ENCODE measurements at places on chromosomes 2 and 18.

DNA sequence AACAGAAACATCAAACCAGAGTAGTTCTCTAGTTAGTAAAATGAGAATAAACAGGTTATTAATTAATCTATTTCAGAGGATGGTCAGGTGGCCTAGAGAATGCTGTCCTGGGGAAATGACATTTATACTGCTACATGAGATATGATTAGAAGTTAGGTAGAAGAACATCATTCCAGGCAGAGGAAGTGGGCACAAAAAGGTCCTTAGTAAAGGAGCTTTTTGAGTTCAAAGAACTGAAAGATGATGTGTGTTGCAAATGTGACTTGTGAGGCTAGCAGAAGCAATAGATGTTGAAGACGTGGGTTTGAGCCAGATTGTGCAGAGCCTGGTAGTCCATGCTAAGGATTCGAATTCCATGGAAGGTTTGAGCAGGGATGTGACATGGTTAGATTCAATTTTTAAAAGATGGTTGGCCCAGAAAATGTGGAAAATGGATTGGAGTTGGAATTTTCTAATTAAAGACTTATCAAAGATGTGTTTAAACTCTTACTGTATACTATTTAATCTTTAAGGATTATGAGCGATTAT is 34.2 kb downstream of the RAB10 start:
- no peak for DNase-seq

GRCh38 chr18:49510393-49511115 is 23.5 kb upstream of the C18orf32 start:
- DNase-seq = no peak

- DNase-seq = no peak
Observed at GRCh38 chr2:11827547-11827946, 81.1 kb downstream of the LPIN1 start.

- no peak for DNase-seq
Observed at GRCh38 chr2:39660612-39661236, 5.0 kb upstream of the TMEM178A start.

- peak; percentile 21 for DNase-seq
Observed at GRCh38 chr2:233566141-233566956, at the start of gene USP40. Gene USP40, minus strand, starts transcription at chr2:233566782. Its CDS starts 1,228 bp downstream, at chr2:233565554.

GRCh38 chr18:50629148-50629631 is 69.3 kb downstream of the MAPK4 start:
- DNase-seq = no peak

DNA sequence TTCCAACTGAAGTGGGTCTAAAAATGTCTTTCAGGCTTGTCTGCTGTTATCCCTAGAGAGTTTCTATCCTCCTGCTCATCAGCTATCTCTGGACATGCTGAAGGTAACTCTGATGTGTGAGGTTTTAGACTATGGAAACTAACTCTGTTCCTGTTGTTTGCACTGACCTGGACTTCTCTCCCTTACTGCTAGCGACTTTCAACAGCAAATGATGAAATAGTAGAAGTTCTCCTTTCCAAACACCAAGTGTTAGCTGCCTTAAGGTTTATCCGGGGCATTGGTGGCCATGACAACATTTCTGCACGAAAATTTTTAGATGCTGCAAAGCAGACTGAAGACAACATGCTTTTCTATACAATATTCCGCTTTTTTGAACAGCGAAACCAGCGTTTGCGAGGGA is 26.9 kb downstream of the RMC1 start:
- no peak for DNase-seq

DNA sequence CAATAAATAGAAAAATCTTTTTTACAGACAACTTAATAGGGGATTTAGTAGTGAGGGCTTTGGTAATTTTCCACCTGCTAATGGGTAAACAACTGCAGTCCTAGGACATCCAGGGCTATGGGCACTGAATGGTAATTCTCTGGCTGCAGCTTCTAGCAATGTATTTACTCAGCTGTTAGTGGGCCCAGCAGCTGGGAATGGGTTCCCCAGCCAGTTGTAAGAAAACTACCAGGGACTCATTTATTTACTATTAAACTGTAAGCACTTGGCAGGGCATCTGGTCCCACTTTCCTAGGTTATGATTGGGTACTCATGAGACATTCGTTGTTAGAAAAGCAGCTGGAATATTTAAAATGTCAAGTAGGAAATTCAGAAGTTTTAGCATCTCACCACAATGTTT is 363.8 kb upstream of the TRIB2 start:
- no peak for DNase-seq

GRCh38 chr2:228268756-228269155 is 87.3 kb upstream of the SPHKAP start:
- DNase-seq = no peak

DNA sequence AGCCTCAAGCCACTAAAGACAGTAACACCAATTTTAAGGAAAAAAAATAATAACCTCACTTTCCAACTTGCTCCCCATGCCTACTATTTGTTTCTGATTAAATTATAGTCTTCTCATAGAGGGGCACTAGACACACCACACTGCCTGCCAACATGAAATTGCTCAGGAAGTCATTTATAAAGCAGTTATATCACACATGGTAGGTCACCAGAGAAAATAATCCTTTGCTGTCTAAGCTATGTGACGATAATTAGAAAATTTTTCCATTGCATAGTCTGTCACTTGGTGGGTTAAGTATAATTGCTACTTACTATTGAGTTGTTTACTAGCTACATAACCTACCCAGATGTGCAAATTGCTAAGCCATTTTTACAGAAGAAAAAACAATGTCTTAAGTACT is 85.2 kb downstream of the INO80D start:
- DNase-seq = no peak

- DNase-seq = no peak
Observed at GRCh38 chr2:145199042-145199441, 679.1 kb upstream of the ZEB2 start.

DNA sequence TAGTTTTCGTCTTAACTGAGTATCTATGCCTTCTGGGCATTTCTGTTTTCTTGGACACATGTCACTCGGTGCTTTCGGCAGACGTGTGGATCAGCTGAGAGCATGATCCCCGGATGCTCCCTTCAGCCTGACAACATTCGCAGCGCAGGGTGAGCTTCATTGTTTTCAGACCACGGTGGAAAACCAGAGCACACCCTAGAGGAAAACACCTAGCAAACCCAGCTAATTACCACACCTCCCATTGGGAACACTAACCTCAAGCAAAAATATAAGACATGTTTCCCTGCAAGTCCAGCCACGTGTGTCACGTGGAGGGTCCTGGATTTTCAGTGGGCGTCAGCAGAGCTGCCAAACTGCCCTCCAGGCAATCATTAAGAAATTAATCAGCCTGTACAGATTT is 31.0 kb downstream of the ANKRD29 start:
- no peak for DNase-seq

DNA sequence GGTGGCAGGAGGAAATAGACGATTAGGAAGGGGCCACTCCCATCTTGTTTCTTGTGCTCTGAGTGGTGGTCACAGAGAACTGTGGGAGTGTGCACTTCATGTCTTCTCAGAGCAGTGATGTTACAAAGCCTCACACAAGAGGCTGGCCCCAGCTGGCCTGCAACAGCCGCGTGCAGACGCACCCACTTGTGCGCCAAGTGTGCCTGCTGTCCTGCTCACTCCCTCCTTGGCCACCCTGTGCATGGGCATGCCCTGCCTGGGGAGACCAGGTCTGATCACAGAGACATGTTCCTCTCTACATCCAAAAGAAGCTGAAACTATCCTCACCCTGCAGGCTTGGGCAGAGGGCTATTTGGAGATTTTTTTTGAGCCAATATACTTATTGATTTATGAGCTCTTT is 108.4 kb downstream of the MRO start:
- DNase-seq = no peak

DNA sequence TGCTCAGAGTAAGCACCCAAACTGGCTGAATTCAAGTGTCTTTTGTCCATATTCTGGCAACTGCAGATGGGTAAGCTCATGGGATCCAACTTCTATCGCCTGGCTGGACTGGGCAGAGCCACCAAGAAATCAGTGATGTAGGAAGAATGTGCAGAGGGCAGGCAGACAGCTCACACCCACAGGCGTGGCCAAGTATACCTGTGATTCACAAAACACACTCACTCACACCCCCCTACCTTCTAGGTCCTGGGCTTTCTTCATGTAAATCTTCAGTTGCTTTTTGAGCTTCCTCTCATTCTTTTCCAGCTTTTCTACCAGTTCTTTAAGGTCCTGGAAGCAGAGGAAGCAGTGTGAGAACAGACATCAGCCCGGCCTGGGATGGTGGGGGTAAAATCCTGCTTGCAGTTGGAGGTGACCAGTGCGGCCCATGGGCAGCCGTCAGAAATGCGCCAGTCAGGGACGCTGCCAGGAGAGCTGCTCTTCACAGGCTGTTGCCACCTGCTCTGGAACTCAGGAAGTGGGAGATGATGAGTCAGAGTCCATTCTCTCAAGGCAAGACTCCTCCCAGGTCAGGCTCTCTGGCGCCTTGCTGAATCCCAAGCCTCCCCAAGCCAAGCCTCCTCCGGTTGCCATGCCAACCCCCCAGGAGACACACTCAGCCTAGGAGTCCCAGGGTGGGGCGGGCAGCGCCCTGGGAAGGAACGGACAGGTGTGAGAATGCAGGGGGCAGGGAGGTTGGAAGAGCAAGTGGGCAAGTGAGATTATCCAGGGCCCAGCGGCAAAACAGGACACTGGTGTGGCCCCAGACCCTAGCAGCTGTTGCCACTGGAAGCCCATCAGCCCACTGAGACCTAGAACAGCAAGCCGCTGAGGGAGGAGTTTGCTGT is 36.2 kb upstream of the ACAA2 start:
- DNase-seq = no peak

GRCh38 chr18:77677536-77677935 is 427.9 kb downstream of the GALR1 start:
- no peak for DNase-seq

GRCh38 chr2:9473985-9474360 is 378 bp upstream of the IAH1 start:
- peak; percentile 43 for DNase-seq

GRCh38 chr2:153043385-153043784 is 325.0 kb downstream of the ARL6IP6 start:
- no peak for DNase-seq

DNA sequence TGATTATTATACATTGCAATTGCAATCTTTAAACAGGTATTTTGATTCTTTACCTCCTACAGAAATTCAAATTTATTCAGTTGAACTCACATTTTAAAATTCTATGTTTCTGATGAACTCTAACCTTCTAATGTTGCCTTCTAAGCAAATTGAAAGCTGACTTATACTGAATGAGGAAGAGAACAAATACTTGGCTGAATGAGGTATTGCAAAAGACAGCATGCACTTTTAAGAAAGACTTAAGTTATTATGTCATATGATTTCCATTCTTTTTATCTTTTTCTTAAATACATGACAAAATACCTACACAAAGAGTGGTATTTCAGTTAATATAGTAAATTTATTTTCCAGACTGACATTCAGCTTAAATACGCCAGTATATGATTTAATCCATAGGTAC is 64.7 kb downstream of the FAM228A start:
- DNase-seq = no peak

GRCh38 chr2:47307066-47307465 is 95.9 kb upstream of the MSH2 start:
- DNase-seq = no peak

- DNase-seq = no peak
Observed at GRCh38 chr2:63186331-63186730, 135.7 kb downstream of the OTX1 start.

- DNase-seq = no peak
Observed at GRCh38 chr18:58788971-58789875, 75.5 kb upstream of the ZNF532 start.

- DNase-seq = no peak
Observed at GRCh38 chr2:238138331-238139195, at the start of gene KLHL30. Gene KLHL30, plus strand, starts transcription at chr2:238138668. Its CDS starts 2,087 bp downstream, at chr2:238140755.

DNA sequence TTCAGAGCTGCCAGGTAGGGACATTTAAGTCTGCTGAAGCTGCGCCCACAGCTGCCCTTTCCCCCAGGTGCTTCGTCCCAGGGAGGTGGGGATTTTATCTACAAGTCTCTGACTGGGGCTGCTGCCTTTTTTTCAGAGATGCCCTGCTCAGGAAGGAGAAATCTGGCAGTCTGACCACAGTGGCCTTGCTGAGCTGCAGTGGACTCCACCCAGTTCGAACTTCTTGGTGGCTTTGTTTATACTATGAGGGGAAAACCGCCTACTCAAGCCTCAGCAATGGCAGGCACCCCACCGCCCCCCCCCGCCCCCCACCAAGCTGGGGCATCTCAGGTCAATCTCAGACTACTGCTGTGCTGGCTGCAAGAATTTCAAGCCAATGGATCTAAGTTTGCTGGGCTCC is 458.1 kb upstream of the RAB12 start:
- no peak for DNase-seq

Measured in stimulated activated CD8-positive, alpha-beta memory T cell treated with anti-CD3 and anti-CD28 coated beads, Interleukin-4, amount 100 ng/mL, for 1 hour (primary cell).